Activated CD4-positive, alpha-beta T cell treated with anti-CD3 and anti-CD28 coated beads, Interleukin-2, amount 10 ng/mL, durations not matched to agents 7 days and 5 days (primary cell): ENCODE measurements at places on chromosomes 1 and 21. TPM values are rescaled to one million over a fixed set of nuclear protein-coding genes. Genes with fewer than 3 reads are reported as not detected.

GRCh38 chr1:230123280-230124185 is 56.5 kb downstream of the GALNT2 start:
- no peaks in the 10 kb centered on the region for H3K27me3 ChIP-seq
- peaks cover 10% of the 10 kb centered on the region for H3K36me3 ChIP-seq
- H3K27ac ChIP-seq, result peak overlapping the region; percentile 87
- H3K4me3 ChIP-seq, result peak overlapping the region; percentile 37

DNA sequence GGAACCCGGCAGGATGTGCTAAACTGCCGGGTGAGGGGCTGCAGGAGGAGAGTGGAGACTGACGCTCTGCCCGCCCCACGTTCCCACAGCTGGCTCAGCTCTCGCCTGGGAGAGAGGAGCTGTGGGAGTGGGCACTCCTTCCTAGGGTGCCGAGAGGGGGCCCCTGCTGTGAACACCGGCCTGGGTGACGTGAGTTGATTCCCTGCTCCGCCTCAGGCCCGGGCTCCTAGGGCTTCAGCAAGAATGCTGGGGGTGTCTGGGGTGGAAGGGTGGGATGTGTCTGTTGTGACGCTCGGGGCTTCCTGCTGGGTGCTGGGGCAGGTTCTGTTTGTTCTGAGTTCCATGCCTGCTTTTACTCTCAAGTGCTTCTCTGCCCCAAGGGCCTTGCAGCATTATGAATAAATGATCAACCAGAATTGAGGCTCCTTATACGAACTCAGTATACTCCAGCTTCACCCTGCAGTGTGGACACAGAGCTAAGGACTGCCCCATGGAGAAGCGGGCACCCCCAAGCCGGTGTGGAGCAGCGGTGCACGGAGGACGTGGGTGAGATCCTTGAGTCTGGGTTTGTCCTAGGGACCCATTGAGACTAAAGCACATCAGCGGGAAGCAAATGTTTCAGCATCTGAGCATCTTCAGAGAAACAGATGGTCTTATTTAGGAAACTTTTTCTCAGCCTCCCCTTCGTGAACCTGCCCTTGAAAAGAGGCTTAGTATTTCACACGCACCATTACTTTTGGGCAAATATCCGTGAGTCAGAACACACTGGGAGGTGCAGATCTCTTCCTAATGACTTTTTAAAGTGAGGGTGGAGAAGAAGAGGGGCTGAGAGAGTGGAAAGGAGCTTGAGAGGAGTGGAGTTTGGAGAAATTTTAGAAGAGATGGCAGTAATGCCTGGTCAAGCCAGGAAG is 41.7 kb downstream of the SYT6 start:
- DNase-seq, result no peak
- H3K27me3 ChIP-seq, result no peaks in the 10 kb centered on the region
- H3K27ac ChIP-seq, result no peak overlapping the region
- H3K4me3 ChIP-seq, result no peak overlapping the region
- H3K36me3 ChIP-seq, result no peaks in the 10 kb centered on the region

GRCh38 chr1:78892260-78892840 is 114.2 kb downstream of the ADGRL4 start:
- H3K4me3 ChIP-seq, result no peak overlapping the region
- H3K36me3 ChIP-seq, result no peaks in the 10 kb centered on the region
- no peak for DNase-seq
- H3K27ac ChIP-seq, result no peak overlapping the region
- no peaks in the 10 kb centered on the region for H3K4me1 ChIP-seq

DNA sequence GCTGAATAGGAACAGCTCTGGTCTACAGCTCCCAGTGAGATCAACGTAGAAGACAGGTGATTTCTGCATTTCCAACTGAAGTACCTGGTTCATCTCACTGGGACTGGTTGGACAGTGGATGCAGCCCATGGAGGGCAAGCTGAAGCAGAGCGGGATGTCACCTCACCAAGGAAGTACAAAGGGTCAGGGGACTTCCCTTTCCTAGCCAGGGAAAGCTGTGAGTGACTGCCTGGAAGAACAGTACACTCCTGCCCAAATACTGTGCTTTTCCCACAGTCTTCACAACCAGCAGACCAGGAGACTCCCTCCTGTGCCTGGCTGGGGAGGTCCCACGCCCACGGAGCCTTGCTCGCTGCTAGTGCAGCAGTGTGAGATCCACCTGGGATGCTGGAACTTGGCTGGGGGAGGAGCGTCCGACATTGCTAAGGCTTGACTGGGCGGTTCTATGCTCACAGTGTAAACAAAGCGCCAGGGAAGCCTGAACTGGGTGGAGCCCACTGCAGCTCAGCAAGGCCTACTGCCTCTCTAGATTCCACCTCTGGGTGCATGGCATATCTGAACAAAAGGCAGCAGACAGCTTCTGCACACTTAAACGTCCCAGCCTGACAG is 14.7 kb downstream of the CR1L start:
- no peak overlapping the region for H3K27ac ChIP-seq
- H3K4me1 ChIP-seq, result no peaks in the 10 kb centered on the region
- no peaks in the 10 kb centered on the region for H3K36me3 ChIP-seq
- H3K4me3 ChIP-seq, result no peak overlapping the region

- no peak overlapping the region for H3K4me3 ChIP-seq
- H3K36me3 ChIP-seq, result no peaks in the 10 kb centered on the region
- H3K4me1 ChIP-seq, result no peaks in the 10 kb centered on the region
These were observed 99.4 kb downstream of the TNR start for GRCh38 chr1:175644018-175644417.

- H3K27ac ChIP-seq, result no peak overlapping the region
- H3K4me3 ChIP-seq, result no peak overlapping the region
- H3K27me3 ChIP-seq, result no peaks in the 10 kb centered on the region
- H3K36me3 ChIP-seq, result no peaks in the 10 kb centered on the region
- no peak for DNase-seq
These were observed 19.9 kb downstream of the ALDH4A1 start for GRCh38 chr1:18882486-18882885.

GRCh38 chr21:42755766-42756579 is 102.6 kb downstream of the PDE9A start:
- H3K27ac ChIP-seq, result no peak overlapping the region
- no peaks in the 10 kb centered on the region for H3K4me1 ChIP-seq
- no peaks in the 10 kb centered on the region for H3K36me3 ChIP-seq

- H3K36me3 ChIP-seq, result no peaks in the 10 kb centered on the region
- DNase-seq, result no peak
- H3K27ac ChIP-seq, result no peak overlapping the region
- no peaks in the 10 kb centered on the region for H3K4me1 ChIP-seq
- H3K4me3 ChIP-seq, result no peak overlapping the region
These were observed 138.1 kb upstream of the IRF2BP2 start for GRCh38 chr1:234748066-234748465.

GRCh38 chr1:63877021-63877767 is 103.4 kb downstream of the ROR1 start:
- DNase-seq, result no peak
- no peak overlapping the region for H3K27ac ChIP-seq
- no peaks in the 10 kb centered on the region for H3K36me3 ChIP-seq
- H3K27me3 ChIP-seq, result no peaks in the 10 kb centered on the region
- no peak overlapping the region for H3K4me3 ChIP-seq

The HTR6 gene
- not detected for total RNA-seq

The OR6N1 gene
- not detected for total RNA-seq

- no peaks in the 10 kb centered on the region for H3K27me3 ChIP-seq
- H3K36me3 ChIP-seq, result peaks cover 45% of the 10 kb centered on the region
- no peak for DNase-seq
- peak overlapping the region; percentile 41 for H3K27ac ChIP-seq
- no peak overlapping the region for H3K4me3 ChIP-seq
These were observed 73.4 kb downstream of the ITPKB start for GRCh38 chr1:226665505-226666163.

GRCh38 chr1:171566467-171566866 is 55.6 kb upstream of the MYOCOS start:
- no peak for DNase-seq
- no peak overlapping the region for H3K4me3 ChIP-seq
- H3K27ac ChIP-seq, result no peak overlapping the region
- H3K36me3 ChIP-seq, result peaks cover 43% of the 10 kb centered on the region
- H3K27me3 ChIP-seq, result no peaks in the 10 kb centered on the region

DNA sequence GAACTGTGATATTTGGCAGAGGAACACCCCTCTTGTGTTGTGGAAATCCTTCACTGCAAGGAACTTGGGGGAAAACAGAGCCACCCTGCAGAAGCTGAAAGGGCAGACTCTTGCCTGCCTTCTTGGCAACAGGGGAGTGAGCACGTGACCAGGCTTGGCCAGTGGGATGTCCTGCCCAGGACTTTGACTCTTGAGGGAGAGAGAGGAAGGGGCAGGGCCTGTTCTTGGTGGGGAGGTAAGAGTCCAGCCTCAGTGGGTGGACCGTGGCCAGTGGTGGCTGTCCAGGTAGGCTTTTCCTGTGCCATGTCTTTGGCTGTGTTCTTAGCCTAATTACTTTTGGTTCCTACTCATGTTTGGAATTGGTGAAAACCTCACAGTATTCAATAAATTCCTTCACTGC is 8.6 kb upstream of the AK2 start:
- no peaks in the 10 kb centered on the region for H3K36me3 ChIP-seq
- peaks cover 15% of the 10 kb centered on the region for H3K27me3 ChIP-seq
- peaks cover 14% of the 10 kb centered on the region for H3K4me1 ChIP-seq
- no peak overlapping the region for H3K4me3 ChIP-seq

GRCh38 chr1:225460021-225460736 is 32.3 kb upstream of the LBR start:
- H3K27me3 ChIP-seq, result no peaks in the 10 kb centered on the region
- H3K4me3 ChIP-seq, result no peak overlapping the region
- no peak for DNase-seq
- peak overlapping the region; percentile 61 for H3K27ac ChIP-seq
